ENCODE measurements at places on chromosomes 6 and 20. TPM values are rescaled to one million over a fixed set of nuclear protein-coding genes. Genes with fewer than 3 reads are reported as not detected.

DNA sequence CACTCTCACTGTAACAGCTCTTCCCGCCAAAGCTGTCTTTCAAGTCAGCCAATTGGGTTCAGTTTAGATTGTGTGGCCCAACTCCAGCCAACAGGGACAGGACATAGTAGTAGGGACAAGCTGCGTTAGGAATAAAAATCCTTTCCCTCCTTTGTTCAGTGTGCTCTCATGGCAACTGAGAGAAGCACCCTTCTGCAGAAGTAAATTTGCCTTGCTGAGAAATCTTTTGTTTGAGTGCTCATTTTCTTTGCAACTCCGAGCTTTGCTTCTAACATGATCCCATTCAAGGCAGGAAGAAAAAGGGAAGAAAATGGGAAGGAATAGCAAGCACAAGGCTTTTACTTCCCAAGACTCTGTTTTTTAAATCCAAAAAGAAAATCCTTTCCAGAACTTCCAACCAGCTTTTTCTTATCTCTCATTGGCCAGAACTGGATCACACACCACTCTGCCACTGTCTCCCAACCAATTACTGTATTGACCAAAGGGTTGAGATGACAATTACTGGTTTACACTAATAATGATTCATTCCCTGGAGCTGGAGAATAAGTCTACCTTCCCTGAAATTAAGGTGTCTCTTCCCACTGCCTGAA is 52.7 kb downstream of the STX11 start:
- H3K4me3 ChIP-seq, result no peak overlapping the region
- no peak for DNase-seq
- H3K4me1 ChIP-seq, result peaks cover 5% of the 10 kb centered on the region
- no peaks in the 10 kb centered on the region for H3K36me3 ChIP-seq
- H3K27me3 ChIP-seq, result no peaks in the 10 kb centered on the region

KCNG1 gene
- 0.35 TPM for total RNA-seq

DNA sequence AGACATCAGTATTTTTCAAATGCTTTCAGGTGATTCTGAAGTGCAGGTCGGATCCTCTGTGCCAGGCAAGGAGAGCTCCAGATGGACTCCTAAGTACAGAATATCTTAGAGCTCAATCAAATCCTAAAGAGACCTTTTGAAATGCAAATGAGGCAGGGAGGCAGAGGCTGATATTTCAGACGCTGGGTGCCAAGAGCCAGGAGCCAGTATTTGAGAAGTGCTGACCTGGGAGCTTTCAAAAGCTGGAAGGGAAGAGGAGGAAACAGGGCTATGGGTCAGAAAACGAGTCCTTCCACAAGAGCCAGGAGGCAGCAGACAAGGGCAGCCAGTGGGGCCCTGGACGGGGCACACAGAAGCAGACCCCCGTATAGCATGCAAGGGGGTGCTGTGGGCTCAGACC is 46.1 kb upstream of the DSN1 start:
- no peaks in the 10 kb centered on the region for H3K27me3 ChIP-seq
- no peaks in the 10 kb centered on the region for H3K4me1 ChIP-seq
- no peak overlapping the region for H3K4me3 ChIP-seq
- H3K36me3 ChIP-seq, result no peaks in the 10 kb centered on the region
- no peak overlapping the region for H3K27ac ChIP-seq
- DNase-seq, result no peak

DNA sequence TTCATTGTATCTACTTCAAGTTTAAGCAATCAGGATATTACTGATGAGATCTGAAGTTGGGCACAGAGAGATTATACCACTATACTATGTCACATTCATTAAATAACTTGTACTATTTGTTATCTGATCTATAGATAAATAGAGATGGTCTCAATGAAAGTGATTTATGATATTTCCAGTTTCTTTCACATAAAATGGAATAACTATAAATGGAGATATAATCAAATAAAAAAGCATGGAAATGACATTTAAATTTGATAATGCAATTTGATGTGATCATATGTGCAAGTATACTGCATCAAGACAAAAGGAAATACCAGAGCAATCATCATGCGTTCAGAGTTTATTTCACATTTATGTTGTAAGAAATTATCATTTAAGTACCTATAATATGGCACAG is 368.9 kb downstream of the PKHD1 start:
- DNase-seq, result no peak
- no peaks in the 10 kb centered on the region for H3K36me3 ChIP-seq
- H3K4me3 ChIP-seq, result no peak overlapping the region
- H3K27ac ChIP-seq, result no peak overlapping the region

POM121L2 gene
- total RNA-seq, result not detected

All from T-cell (primary cell).